IMR-90 (cell line): ENCODE measurements at places on chromosomes 12 and 14. TPM values are rescaled to one million over a fixed set of nuclear protein-coding genes. Genes with fewer than 3 reads are reported as not detected.

DNA sequence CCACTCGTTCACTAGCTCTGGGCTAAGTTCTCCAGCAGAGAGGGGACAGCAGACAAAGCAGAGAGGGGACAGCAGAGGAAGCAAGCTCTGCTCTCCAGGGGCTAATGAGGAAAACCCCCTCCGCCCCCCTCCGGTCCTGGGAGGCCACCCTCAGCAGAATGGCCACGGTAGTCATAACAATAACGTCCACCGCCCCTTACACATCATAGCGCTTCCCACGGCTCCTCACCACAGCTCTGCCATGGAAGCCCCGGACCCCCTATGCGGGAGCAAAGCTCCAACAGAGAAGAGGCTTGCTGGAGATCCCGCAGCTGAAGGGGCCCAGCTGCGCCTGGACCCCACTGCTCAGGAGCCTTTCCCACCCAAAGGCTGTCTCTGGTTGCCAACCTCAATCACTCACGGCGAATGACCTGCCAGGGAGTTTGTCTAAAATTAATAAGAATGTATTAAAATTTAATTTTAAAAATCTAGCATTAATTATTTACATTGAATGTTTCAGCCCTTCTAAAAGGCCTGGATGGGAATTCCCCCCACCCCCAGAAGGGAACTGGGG lies 17.4 kb downstream of the BEGAIN start:
- no peak for DNase-seq

Gene HCAR1
- total RNA-seq, result under 0.01 TPM in 1 of 2 replicates, not detected in the other

DNA sequence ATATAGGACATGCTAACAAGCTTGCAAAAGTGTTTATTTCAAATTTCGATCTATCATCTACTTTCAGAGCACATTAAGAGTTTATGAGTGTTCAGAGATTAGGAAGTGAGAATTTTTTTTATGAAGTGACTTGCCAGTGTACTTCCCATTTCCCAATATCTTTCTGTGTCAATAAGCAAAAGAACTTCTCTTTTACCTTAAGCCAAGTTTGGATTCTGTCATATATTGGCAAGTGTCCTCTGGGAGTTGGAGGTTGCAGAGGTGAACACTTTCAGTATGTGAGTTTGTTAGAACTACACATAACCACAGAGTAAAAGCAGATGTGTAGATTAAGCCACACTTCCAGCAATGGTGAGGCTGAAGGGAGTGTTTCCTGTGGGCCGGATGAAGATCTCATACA lies 16.6 kb upstream of the KLRF1 start:
- no peak for DNase-seq

DNA sequence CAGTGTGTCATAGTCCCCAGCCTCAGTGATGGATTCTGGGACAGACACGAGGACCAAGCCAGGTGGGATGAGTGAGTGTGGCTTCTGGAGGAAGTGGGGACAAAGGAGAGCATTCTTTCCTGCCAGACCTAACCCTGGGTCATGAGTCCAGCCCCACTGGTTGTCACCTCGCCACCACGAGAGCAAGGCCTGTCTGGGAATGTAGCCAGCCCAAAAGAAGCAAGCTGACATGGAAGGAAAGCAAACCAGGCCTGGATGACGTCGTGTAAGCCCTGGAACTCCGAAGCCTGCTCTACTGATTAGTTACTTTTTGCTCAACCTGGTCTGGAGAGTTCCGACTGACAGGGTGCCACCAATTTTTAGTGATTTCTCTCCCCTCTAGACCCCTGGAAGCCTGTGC lies 105.9 kb downstream of the SINHCAF start:
- DNase-seq, result no peak

DNA sequence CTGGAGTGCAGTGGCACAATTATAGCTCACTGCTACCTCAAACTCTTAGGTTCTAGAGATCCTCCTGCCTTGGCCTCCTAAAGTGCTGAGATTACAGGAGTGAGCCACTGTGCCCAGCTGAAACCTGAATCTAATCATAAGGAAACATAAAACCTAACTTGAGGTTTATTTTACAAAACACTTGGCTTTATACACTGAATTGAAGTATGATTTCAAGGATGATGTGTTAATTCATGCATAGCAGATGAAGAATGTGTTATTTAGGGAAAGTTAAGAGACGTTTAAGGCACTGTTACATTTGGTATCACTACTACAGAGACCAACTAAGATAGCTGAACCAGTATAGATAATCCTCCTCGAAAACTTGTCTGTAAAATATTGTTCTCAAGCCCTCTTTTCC lies 6.4 kb downstream of the DICER1 start:
- no peak for DNase-seq

Gene SERPINA9
- under 0.01 and 0.18 TPM in 2 replicates for total RNA-seq

- DNase-seq, result peak; percentile 68
Measured at GRCh38 chr12:26434299-26435068, 239.1 kb downstream of the SSPN start.

Gene MAP3K9
- total RNA-seq, result 0.18 and 0.28 TPM in 2 replicates

Gene TTC9
- not detected in 2 replicates for total RNA-seq

Gene LRRC10
- total RNA-seq, result not detected in 2 replicates

Gene KRT2
- total RNA-seq, result not detected in 2 replicates

- no peak for DNase-seq
Measured at GRCh38 chr14:100213587-100213955, 25.4 kb upstream of the YY1 start.

- DNase-seq, result no peak
Measured at GRCh38 chr14:71328183-71328582, 420.9 kb downstream of the PCNX1 start.

DNA sequence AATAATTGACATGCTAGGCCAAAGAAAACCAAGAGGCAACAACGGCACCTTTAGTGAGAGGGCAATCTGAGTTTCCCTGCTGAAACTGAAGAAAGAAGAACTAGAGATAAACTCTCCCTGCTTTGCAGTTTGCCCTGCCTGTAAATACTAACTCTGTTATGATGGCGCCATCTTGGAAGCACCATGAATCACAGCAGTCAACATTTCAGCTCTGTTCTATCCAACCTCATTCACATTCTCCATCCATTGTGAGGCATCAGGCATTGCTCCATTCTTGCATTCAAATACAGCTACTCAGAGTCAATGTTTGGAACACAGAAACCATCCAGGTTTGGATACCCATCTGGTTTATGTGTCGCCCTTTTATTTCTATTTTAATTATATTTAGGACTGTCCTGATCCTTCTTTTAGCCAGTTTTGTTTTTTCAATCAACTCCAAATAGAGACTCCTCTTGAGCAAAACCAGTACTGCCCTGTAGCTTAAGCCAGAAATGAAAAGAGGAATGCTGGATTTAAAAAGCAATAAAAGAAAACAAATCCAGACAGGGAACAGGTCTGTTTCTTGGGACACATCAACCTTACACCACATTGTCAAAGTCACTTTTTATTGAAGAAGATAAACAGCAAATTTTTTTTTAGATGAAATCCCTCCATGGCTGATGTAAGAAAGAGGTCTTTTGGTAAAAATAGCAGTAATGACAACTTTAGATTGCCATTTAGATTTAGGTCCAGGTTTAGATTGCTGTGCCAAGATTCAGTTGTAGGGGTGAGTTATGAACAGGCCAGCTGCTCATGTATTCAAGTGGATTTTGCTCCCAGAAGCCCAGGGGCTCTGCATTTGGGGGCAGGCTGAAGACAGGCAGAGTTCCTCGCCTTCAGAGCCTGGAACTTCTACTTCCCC lies 33.3 kb upstream of the PPM1A start:
- no peak for DNase-seq

GRCh38 chr14:58836303-58836974 lies 198.7 kb downstream of the DACT1 start:
- no peak for DNase-seq

Gene AHNAK2
- total RNA-seq, result 6.7 and 7.9 TPM in 2 replicates

Gene ANKRD33
- total RNA-seq, result under 0.01 TPM in 1 of 2 replicates, not detected in the other

Gene LRRC43
- 0.36 TPM in 1 of 2 replicates, not detected in the other for total RNA-seq

Gene IAPP
- not detected in 2 replicates for total RNA-seq

GRCh38 chr14:104604458-104605449 lies at the start of gene TMEM179:
Gene TMEM179, minus strand, starts transcription at chr14:104604772. Its CDS starts 31 bp downstream, at chr14:104604741.
- peak; percentile 4 for DNase-seq

DNA sequence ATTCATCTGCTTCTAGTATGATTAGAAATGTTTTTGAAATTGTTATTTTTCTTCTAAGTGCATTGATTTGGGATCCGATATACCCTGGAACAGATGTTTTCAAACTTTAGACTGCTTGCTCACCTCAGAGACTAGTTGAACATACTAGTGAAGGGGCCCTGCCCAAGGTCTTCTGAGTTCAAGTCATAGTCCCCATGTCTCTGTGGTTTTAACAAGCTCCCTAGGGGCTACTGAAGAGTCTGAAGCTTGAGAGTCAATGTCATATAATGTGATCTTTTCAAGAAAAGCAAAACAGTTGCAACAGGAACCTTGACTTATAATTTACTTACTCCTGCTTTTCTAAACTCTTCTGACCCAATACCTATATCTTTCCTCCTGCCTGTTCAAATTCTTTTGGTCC lies 7.5 kb upstream of the UBE2N start:
- no peak for DNase-seq

- DNase-seq, result no peak
Measured at GRCh38 chr12:1436981-1437380, 157.4 kb downstream of the FBXL14 start.

DNA sequence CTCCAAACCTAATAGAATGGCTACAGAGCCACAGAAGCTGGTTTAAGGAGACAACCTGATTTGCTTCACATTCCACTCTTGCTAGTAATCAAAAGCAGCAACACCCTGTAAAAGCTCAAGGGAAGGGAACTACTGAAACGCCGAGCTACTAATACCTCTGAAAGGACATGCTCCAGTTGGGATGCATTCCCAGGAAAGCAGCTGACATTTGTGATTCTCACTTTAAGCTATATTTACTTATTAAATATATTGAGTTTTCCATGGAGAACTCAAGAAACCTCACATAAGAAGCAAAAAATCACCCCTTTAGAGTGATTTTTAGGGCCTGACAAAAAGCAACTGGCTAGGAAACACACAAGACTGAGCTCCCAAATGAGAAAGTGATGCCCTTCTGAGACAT lies 1073.0 kb upstream of the FLRT2 start:
- no peak for DNase-seq

Gene RNASE2
- total RNA-seq, result not detected in 2 replicates

GRCh38 chr14:71720978-71721624 lies 211.1 kb upstream of the RGS6 start:
- DNase-seq, result peak; percentile 85

Gene GZMH
- total RNA-seq, result not detected in 2 replicates

- no peak for DNase-seq
Measured at GRCh38 chr14:59187802-59188460, 536 bp upstream of the DAAM1 start.

DNA sequence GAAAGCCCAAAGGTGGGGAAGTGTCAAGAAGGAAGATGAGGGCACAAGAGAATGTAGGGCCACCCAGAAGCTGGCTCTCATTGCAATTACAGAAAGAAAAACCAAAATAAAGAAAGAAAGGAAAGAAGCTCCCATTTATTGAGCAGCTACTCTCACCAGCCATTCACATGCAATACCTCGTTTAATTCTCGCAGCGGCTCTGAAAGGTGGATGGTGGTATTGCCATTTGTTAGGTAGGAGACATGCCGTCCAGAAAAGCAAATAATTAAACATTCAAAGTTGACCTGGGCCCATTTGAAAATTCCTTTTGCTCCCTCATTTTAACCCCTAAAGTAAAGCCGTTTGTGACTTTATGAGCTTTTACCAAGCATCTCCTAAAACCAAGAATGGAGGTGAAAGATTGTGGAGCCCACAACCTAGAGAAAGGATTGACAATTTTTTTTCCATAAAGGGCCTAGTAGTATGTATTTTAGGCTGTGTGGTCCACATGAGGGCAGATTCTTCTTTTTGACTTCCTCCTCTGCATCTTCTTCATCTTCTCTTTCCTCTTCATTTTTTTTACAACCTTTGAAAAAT lies 5.3 kb downstream of the SERPINA3 start:
- no peak for DNase-seq

Gene PRB2
- total RNA-seq, result not detected in 2 replicates

GRCh38 chr14:58288106-58288792 lies 10.1 kb upstream of the ARID4A start:
- no peak for DNase-seq

GRCh38 chr12:100706033-100706432 lies 88.5 kb upstream of the ANO4 start:
- DNase-seq, result peak; percentile 92

DNA sequence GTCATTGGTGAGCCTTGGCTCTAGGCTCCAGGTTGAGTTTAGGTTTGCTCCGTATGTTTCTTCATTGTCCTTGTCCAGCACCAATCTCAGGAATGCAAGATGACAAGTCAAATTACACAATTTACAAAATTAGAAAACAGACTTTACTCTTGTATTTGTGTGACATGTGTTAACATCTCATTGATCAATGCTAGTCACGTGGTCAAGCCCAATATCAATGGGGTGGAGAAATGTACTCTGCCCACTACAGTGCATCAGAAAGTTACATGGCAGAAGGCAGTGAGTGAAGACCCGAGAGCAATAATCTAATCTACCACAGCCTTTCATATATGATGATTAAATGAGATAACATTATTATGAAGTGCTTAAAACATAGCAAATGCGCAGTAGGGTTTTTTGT lies 94.8 kb downstream of the ETNK1 start:
- no peak for DNase-seq
